ENCODE measurements at places on chromosomes 3 and 15. TPM values are rescaled to one million over a fixed set of nuclear protein-coding genes. Genes with fewer than 3 reads are reported as not detected.

DNA sequence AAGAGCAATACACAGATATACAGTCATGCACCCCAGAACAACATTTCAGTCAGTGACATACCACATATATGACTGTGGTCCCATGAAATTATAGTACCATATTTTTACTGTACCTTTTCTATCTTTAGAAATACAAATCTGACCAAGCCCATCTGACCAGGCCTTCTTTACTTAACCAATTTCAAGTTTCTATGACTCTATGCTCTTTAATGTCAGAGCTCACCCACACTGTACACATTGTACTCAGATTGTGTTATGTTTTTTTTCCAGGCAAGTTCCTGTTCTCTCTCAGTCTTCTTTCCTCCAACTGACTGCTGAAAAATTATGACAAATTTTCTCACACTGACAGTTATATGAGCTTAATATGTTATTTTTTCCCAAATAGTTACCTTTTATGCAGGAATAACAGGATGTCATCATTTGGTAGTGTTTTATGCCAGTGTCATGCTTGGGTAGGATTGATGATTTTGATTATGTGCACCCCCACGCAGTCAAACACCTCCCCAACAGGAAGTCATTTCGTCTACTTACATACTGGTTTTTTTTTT lies 8.0 kb upstream of the CBLB start:
- no peak for DNase-seq

The RASGRF1 gene
- not detected for polyA plus RNA-seq

DNA sequence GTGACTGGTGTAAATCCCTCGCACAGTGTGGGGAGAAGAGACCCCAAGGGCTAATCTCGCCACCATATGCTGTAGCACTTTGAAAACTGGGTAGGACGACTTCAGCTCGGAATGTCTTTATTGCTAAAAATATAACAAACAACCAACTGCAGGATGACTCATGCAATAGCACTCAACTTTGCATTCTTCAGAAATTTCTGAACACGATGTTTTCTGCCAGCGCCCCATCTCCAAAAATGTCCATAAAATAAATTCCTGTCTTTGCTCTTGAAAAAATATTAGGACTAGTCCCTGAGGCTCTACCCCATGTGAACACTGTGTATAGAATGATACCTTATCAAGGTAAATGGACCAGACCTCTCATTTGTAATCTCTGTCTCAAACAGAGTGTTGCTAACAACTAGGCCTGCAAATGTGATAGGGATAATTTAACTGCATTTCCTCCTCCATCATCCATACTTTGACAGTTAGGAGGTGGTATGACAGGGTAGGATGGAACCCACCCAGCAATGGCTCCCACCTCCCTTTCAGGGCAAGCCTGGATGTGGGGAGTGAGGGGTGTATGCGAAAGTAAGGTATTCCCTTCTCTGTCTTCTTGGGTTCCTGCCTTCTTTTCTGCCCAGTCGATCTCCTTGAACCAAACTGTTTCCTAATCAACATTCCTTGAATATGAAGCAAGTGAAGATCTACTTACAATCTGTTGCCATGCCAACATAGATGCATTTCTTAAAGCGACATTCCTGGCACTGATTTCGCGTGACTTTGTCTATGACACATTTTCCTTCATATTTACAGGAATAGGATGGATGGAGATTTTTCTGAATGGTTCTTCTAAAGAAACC lies 201.1 kb downstream of the NR1D2 start:
- no peak for DNase-seq

The C2CD4A gene
- polyA plus RNA-seq, result not detected

The GPR62 gene
- polyA plus RNA-seq, result 0.15 TPM

GRCh38 chr3:106510206-106510605 lies 641.4 kb upstream of the CBLB start:
- no peak for DNase-seq

Measured in aorta (tissue), 5 donors.